ENCODE measurements at places on chromosomes 12 and 14.

GRCh38 chr12:21941506-21942376 lies 515 bp upstream of the ABCC9 start:
- no peak for DNase-seq

DNA sequence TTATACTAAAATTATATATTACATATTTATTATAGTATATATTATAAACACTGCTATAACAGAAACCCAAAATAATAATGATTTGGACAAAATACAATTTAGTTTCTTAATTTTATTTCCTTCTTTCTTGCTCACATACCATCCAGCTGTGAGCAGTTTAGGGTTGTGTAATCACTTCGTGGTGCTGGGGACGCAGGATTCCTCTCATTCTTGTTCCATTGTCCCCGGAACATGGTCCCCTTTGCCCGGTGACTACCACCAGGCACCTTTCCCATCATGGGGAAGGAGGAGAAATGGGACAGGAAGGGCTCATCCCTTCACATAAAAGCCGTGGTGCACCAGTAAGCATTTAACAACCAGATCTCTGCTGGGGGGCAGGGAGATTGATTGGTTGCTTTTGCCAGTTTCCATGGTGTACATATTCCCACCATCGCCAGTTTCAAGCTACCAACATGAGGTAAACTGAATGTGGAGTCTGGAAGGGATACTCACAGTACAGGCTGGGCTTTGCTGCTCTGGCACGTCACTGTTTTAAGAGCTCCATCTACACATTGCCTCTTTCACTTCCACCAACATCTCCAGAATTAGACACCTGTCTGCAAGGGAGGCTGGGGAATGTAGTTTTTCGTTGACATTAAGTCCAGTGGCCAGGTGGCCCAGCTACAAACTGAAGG lies 191.5 kb downstream of the TMEM132C start:
- DNase-seq, result no peak

DNA sequence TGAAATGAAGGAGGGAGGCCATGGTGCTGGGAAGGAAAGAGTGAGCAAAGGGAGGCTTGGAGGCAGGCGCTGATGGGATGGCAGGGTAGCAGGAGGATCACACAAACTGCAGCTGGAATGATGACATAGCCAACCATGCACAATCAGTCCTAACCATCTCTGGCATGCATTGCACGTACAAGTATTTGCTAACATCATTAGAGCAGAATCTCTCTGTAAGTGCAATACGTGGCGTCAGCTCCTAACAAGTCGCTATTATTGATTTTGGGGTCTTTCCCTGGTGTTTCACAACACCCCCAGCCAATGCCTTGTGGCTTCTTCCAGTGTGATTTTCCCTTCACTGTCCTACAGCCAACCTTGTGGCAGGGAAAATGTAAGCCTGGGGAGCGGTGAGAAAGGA lies 18.5 kb downstream of the BDKRB1 start:
- no peak for DNase-seq

- DNase-seq, result no peak
Observed at GRCh38 chr14:91956616-91957015, 9.1 kb upstream of the FBLN5 start.

- DNase-seq, result no peak
Observed at GRCh38 chr12:48691826-48692487, 9.9 kb upstream of the KANSL2 start.
